NCI-H774 (cell line): ENCODE measurements at places on chromosomes 2 and 18.

DNA sequence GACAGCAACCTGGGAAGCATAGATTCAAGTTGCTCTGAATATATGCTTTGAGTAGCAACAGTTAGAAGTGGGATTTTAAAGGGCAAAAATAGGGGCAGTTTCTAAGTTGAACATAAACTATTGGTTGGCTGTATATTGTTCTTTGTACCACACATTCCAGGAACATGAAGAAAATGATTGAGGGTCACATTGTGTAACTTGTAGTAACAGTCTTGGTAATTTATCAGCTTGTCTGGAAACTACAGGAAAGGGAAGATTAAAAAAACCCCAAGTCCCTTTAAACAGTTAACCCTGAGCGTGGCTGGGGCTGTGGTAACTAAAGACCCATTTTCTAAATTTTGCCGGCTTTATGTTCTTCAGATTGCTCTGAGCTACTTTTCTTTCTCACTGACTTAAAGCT lies 7.4 kb downstream of the PLEKHB2 start:
- DNase-seq = no peak

DNA sequence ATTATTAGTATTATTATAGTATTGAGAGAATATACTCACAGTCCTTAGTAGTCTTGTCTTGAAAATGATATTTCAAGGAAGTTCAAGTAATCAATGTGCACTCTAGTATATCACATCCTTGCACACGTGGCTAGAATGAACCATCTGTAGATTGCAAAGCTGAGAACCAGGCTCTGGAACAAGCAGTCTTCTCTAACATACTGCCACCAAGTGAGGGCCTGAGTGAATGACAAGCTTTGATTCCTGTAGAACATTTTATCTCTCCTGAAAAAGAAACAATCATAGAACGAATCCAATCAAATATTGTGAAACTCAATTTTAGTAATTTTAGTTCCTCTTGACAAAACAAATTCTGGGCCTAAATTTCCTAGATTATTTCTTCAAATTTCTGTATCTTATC lies 55.3 kb upstream of the SULT1C3 start:
- no peak for DNase-seq

GRCh38 chr2:238105506-238106338 lies 5.6 kb downstream of the ESPNL start:
- no peak for DNase-seq

DNA sequence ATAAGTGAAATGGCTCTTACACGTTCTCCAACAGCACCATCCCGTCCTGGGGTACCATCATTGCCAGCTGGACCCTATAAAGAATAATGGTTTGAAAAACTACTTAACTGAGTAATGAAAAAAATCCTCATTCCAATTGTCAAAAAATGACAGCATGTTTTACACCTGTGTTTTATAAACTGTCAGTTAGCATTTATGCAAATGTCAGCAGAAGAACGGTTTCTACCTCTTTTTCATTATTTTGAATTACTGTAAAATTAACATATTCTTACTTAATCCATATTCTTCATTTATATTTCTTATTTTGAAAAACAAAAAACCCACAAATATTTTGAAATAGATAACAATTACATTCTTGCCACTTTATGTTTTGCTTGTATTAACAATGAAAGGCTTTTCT lies 74.0 kb downstream of the COL3A1 start:
- DNase-seq = no peak

- no peak for DNase-seq
Measured at GRCh38 chr2:230658877-230659652, 53.6 kb upstream of the CAB39 start.

DNA sequence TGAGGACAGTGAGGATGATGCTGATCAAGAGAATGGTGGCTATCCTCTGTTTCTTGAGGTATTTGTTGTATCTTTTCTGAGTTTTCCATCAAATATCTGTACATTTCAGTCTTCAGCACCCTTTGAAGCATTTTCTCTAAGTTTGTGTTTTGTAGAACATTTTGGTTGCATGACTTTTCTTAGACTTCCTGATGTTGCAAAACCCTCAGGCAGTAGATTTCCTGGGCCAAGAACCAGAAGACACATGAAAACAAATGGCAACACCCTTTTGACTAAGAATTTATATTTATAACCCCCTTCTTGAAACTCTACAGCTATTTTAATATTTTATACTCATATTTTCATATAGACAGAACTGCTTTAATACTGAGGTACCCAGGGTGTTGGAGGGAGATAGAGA lies 16.2 kb downstream of the HNMT start:
- DNase-seq = no peak

DNA sequence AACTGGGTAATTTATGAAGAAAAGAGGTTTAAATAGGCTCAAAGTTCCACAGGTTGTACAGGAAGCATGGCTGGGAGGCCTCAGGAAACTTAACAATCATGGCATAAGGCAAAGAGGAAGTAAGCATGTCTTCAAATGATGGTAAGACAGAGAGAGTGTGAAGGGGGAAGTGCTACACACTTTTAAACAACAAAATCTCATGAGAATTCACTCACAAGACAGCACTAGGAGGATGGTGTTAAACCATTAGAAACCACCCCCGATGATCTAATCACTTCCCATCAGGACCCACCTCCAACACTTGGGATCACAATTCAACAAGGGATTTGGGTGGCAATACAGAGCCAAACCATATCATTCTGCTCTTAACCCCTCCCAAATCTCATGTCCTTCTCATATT lies 34.9 kb downstream of the CFAP210 start:
- no peak for DNase-seq

DNA sequence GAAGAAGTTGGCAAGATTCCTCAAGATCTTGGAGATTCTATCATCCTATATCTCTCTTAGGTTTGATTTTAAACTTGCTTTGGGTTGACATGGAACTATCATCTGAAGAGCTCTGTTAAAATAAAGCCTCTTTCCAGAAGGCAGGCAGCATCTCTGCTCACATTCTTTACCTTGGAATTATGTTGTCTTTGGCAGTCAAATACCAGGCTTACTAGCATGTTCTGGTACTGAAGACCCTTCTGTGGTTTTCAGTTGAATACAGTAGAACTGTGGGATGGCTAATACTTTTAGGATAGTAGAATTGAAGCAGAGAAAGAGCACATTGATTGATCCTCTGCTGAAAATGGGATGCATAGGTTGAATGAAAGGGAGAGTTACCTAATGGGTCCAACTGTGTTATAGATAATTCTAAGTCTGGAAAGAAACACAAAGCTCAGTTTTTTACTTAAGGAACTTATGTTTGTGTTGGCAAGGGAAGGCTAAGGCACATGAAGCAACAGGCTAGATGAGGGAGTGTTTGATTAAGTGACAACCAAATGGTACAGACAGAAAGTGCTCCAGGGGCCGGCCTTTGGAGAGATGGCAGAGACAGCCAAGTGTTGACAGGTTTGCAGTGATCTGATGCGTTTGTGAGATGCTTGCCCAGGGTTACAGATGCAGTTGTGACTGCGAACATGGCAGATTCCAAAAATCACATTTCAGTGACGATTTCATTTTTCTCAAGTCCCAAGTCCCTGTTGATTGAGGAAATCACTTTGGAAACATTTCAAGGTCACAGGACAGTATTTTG lies 397.9 kb downstream of the MEIS1 start:
- no peak for DNase-seq

- no peak for DNase-seq
Measured at GRCh38 chr2:162888652-162889051, 50.1 kb upstream of the KCNH7 start.

DNA sequence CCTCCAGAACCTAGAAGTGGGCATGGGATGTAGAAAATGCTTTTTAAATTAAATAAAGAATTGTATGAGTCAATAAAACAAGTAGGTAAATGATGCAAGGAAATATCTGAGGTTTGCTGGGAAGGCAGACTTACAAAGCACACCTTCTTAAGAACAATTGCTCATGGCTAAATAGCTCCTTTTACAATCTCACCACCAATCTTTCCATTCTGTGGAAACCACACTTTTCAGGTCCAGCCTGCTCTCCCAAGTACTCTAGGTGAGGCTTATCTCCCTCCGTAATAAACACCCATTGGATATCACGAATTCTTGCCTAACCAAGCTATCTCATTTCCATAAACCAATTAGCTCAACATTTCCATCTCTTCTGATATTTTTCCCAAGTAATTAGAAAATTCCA lies 91.5 kb upstream of the SLC8A1 start:
- no peak for DNase-seq

DNA sequence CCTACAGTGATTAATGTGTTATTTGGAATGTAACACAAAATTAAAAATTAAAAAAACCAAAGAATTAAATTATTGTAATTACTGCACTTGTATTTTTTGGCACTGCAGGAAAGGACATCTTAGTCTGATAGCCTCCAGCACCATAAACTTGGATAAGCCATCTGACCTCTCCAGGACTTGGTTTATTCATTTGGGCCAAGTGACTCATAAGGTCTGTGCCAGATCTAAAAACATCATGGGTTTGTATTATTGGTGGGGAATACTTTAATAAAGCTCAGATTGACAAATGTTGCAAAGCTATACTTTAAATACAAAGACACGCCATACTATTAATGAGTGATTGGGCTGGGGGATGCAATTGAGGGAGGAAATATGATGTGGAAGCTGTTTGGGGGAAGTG lies 225.2 kb downstream of the ZNF521 start:
- DNase-seq = no peak

GRCh38 chr2:71882949-71883472 lies 264.7 kb downstream of the CYP26B1 start:
- DNase-seq = no peak
